Inflammatory macrophage treated with lipopolysaccharide for 4 hours (primary cell): ENCODE measurements at places on chromosomes 13 and 19.

GRCh38 chr13:31264151-31264550 lies 64.4 kb downstream of the B3GLCT start:
- no peak for DNase-seq

DNA sequence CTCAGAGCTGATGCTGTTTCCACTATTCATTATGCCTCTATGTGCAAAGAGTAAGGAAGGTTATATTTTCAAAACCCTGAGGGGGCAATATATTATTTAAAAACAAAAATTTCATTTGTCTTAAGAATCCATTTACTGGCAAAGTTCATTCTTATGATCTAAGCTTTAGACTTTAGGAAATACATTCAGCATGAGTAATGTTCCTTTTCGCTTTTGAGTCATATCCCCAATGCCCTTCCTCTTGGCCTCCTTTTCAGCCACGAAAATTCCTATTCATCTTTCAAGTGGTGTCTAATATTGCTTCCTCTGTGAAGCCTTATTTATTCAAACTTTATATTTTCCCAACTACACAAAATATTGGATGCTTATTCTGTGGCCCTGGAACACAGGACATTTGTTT lies 1317.0 kb downstream of the PCDH9 start:
- DNase-seq = no peak

DNA sequence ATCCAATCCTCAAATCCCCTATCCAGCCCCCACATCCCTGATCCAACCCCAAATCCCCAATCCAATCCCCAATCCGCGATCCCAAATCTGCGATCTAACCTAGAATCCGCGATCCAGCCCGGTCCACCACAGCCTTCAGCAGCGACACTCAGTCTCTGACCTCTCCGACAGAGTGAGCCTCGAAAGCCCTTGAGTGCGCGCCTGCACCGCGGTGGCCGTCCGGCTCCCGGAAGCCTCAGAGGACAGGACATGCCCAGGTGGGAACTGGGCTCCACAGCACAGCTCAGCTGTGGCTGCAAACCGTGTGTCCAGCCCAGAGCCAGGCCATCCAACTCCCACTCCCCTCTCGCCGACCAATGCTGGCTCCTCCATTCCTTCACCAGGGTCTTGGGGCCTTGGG lies 48.8 kb upstream of the C1QTNF9B start:
- DNase-seq = no peak

DNA sequence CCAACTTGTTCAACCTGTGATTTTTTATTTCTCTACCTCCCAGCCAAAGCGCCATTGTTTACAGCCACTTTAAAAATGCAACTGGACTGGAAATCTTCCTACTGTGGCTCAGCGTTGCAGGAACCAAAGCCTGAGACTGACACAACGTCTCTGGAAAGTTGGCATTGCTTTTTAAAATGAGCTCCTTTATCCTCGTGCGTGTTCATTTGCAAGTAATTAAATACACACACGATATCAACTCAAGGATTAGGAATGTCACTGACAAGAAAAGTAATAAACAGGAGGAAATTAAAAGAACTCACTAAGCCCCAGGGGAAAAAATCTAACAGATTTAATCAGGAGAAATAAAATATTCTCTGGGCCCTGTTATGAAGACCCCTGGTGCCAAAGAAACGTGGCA lies 184.6 kb upstream of the IRS2 start:
- DNase-seq = no peak
